ENCODE measurements at places on chromosomes 5 and 9.

GRCh38 chr5:173720286-173720952 lies 104.0 kb upstream of the BOD1 start:
- no peak for ATAC-seq

- ATAC-seq: no peak
These were observed 18.7 kb upstream of the COL5A1 start for GRCh38 chr9:134622896-134623257.

GRCh38 chr9:104177003-104177611 lies 83.0 kb downstream of the SMC2 start:
- ATAC-seq: no peak

DNA sequence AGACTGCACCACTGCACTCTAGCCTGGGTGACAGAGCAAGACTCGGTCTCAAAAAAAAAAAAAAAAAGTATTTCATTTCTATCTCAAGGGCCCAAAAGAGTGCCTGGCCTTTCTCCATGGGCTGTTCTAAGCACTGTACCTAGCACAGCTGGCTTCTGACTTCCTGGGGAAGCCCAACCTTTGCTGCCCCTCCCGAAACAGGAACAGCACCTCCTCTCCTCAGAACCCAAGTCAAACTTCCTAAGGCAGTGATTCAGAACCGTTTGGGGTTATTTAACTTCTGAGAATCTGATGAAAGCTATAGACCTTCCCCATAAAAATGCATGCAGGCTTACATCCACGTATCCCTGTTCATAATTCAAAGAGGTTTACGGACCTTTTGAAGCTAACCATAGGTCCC lies 57.8 kb downstream of the NRG2 start:
- ATAC-seq: no peak

GRCh38 chr9:31702957-31703356 lies 681.5 kb upstream of the ACO1 start:
- no peak for ATAC-seq

GRCh38 chr5:119515192-119515591 lies 62.9 kb downstream of the HSD17B4 start:
- ATAC-seq: no peak

DNA sequence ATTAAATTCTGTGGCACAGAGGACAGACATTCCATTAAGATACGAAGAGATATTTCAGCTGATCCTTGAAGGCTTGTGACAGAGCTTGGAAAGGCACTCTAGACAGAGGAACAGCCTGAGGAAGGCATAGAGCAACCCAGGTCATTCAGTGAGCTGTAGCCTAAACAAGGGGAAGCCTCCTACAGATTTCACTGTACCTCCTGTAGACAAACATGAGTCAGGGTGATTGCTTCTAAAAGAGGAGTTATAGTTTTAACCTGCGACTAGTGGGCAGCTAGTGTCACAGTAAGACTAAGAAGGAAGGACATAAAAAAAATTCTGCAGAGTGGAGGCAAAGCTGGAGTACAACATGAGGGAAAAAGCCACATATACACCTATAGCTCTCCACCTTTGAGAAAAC lies 43.5 kb upstream of the ANKDD1B start:
- peak; percentile 60 for ATAC-seq

GRCh38 chr9:131732061-131732526 lies 7.8 kb downstream of the RAPGEF1 start:
- no peak for ATAC-seq

DNA sequence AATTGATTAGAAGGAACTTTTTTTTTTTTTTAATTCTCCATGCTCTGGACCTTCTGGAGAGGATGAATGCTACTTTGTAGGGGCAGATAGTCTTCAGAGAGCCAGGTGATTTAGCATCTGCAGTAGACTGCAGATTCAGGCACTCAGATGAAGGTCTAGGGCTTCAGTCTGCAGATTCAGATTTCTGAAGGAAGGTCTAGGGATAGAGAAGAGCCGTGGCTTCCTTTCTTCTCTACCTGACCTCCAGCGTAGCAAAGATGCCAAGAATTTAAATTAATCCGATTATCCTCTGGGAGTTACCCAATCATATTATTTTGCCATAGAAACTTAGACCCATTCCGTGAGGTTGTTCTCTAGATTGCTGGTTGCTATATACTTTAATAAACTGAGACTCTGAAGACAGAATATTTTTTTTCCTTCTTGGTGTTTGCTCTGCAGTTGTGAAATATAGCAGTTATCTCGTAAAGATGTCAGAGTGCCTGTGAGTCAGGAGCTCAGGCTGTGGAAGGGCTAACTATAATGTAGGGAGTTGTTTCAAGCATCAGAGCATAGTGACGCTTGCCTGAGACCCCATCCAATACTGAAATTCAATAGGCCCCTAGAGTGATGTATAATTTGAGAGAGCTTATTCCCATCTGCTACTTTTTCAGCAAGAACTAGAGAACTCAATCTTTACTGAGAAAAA lies 132.7 kb upstream of the SLC12A2 start:
- no peak for ATAC-seq

DNA sequence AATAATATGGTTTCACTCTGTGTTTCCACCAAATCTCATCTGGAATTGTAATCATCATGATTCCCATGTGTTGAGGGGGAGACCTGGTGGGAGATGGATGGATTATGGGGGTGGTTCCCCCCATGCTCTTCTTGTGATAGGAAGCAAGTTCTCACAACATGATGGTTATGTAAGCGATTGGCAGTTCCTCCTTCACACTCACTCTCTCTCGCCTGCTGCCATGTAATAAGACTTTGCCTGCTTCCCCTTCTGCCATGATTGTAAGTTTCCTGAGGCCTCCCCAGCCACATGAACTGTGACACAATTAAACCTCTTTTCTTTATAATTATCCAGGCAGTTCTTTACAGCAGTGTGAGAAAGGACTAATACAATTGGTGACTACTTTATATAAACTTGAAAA lies 48.4 kb downstream of the PTBP3 start:
- ATAC-seq: no peak

- peak; percentile 43 for ATAC-seq
These were observed 158.6 kb downstream of the MELK start for GRCh38 chr9:36731068-36731956.

DNA sequence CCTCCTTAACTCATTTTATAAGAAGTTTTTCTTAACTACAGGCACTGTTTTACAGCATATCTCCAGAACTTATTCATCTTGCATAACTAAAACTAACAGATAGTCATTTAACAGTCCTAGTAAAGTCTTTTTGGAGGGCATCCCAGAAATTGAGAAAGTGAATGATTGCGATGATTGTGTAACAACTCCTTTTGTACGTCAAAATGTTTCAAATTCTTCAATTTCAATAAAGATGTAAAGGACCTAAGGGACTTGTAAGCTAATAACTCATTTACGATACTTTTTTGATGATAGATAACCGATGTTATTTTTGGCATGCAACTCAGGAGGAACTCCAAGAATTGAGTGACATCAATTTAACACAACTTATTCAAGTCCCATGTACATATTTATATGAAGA lies 42.7 kb downstream of the SVEP1 start:
- ATAC-seq: no peak

- ATAC-seq: no peak
These were observed 53.3 kb upstream of the ANGPTL2 start for GRCh38 chr9:127175764-127176163.

GRCh38 chr5:76851728-76852369 lies 2.0 kb downstream of the S100Z start:
- peak; percentile 25 for ATAC-seq

DNA sequence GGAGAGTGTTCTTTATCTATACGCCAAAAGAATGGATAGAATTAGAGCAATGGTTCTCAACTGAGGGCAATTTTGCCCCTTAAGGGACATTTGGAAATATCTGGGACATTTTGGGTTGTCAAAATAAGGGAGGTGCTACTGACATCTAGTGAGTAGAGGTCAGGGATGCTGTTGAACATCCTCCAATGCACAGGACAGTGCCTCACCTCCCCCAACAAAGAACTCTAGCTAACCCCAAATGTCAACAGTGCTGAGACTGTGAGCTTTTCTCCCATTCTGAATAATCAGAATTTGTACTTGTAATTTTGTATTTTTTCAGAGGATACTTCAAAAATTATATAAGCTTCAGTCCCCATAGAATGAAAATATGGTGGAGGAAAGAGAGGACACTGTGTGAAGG lies 8.6 kb upstream of the SMC5 start:
- no peak for ATAC-seq

DNA sequence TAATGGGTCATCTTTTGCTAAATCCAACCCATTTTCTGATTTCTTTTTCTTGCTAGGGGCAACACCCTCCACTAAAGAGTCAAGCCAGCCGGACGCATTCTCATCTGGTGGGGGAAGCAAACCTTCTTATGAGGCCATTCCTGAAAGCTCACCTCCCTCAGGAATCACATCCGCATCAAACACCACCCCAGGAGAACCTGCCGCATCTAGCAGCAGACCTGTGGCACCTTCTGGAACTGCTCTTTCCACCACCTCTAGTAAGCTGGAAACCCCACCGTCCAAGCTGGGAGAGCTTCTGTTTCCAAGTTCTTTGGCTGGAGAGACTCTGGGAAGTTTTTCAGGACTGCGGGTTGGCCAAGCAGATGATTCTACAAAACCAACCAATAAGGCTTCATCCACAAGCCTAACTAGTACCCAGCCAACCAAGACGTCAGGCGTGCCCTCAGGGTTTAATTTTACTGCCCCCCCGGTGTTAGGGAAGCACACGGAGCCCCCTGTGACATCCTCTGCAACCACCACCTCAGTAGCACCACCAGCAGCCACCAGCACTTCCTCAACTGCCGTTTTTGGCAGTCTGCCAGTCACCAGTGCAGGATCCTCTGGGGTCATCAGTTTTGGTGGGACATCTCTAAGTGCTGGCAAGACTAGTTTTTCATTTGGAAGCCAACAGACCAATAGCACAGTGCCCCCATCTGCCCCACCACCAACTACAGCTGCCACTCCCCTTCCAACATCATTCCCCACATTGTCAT lies 72.0 kb downstream of the NUP214 start:
- no peak for ATAC-seq

DNA sequence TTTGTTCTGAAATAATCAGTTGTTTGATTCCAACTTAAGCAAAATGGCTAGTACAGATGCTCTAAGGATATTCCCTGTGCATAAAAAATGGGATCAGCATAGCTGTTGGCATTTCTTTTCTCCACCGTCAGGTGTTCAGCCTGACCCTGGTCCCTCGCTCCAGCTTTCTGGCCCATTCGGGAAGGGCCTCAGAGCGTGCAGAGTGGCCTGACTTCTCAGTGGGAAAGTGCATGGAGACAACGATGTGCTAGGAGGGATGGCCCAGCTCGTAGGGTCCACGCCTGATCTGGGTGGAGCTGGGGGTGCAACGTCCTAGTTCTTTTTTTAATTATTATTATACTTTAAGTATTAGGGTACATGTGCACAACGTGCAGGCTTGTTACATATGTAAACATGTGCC lies 319.1 kb upstream of the IRX4 start:
- ATAC-seq: no peak

DNA sequence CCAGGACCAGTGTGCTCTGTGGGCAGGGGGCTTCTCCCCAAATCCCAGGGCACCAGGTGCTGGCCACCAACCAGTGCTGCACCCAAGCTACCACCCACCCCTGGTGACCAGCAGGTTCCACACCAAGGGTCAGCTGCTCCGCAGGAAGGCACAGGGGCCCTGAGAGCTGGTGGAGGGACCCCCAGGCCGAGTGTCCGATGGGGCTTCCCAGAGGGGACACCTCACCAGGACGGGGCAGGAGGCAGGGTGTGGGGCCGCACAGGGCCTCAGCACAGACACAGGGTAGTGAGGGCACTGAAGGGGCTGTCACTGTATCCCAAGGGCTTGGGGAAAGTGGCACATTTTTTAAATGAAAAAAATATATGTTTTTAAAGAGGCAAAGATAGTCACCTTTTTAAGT lies 18.1 kb downstream of the LCN9 start:
- ATAC-seq: no peak

- ATAC-seq: no peak
These were observed 443.0 kb upstream of the KLF4 start for GRCh38 chr9:107932601-107933000.

DNA sequence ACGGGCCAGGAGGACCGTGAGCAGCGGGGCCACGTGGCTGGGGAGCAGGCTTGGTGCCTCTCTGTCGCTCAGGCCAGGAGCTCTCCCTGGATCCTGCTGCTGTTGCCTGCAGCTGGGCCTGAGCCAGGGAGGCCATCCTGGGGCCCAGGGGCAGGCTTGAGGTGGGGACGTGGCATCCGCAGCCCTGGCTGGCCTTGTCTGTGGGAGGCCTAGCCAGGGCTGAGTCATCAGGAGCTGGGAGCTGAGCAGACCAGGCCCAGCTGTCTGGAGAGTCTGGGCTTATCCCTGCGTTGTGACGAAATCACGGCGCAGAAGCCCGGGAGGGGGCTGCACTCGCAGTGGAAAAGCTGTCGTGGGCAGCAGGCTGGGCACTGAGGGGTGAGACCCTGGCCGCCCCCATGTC lies 138.8 kb upstream of the COL5A1 start:
- peak; percentile 12 for ATAC-seq

- ATAC-seq: no peak
These were observed 296.5 kb upstream of the ITGA1 start for GRCh38 chr5:52491071-52491787.

- no peak for ATAC-seq
These were observed 200.3 kb downstream of the TLE1 start for GRCh38 chr9:81489046-81489445.

- ATAC-seq: no peak
These were observed 23.9 kb downstream of the HMGXB3 start for GRCh38 chr5:150024346-150024984.

DNA sequence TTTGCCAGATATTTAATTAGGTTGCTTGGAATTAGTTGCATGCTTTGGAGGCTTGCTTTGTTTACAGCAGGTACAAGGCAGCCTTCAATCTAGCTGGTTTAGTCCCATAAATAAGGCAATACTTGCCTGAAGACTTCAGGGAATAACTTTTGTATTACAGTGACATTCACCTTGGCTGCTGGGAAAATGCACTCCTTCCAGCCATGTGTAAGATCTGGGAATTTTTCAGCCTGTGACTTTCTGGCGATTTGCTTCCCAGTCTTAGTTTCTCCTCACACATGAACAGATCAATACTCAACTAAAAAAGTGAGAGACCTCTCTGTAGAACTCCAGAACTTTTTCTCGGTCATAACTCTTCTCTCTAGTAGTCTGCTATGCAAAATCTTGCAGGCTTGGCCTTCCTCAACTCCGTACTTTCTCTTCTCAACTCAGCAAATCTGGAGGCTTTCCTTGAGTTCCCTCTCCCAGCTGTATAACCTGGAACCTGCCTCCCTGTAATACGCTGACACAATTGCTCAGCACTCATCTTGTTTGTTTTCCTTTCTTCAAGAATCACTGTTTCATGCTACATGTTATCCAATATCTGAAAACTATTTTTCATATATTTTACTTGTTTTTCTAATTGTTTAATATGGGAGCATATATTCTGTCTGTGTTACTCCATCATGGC lies 173.0 kb downstream of the MSX2 start:
- no peak for ATAC-seq

- ATAC-seq: no peak
These were observed 172.4 kb downstream of the SEMA6A start for GRCh38 chr5:116402235-116402634.

DNA sequence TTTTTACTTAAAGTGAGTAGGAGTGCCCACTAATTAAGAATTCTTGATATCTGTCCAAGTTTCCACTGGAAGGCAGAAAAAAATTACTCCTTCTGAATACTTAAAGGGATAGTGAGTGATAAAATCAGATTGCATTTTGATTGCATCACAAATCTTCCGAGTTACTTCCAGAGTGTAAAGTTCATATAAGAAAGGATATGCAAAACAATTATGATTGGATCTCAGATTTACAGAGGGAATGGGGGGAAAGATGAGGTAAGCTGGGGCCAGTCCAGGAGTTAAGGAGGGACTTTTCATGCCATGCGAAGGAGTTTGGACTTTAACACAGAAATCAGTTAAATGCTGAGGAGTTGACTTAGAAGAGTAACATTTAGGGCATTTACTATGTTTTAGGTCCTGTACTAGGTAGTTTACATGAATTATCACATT lies 9.3 kb upstream of the RNF145 start:
- no peak for ATAC-seq

- no peak for ATAC-seq
These were observed 77.6 kb upstream of the ADRB2 start for GRCh38 chr5:148748702-148749392.

Measured in stimulated activated memory B cell treated with anti-CD40 and anti-IgM and Interleukin-4, amounts not matched to agents 10 μg/mL and 1 μg/mL and 100 μg/mL, for 72 hours (primary cell).